ENCODE measurements at places on chromosomes 2 and 18.

GRCh38 chr2:98868548-98869271, 67.3 kb downstream of the CRACDL start:
- DNase-seq: no peak

- no peak for DNase-seq
These were observed 232.7 kb downstream of the MBD2 start for GRCh38 chr18:53991805-53992204.

- DNase-seq: no peak
These were observed 56.3 kb downstream of the MARCHF4 start for GRCh38 chr2:216315802-216316603.

DNA sequence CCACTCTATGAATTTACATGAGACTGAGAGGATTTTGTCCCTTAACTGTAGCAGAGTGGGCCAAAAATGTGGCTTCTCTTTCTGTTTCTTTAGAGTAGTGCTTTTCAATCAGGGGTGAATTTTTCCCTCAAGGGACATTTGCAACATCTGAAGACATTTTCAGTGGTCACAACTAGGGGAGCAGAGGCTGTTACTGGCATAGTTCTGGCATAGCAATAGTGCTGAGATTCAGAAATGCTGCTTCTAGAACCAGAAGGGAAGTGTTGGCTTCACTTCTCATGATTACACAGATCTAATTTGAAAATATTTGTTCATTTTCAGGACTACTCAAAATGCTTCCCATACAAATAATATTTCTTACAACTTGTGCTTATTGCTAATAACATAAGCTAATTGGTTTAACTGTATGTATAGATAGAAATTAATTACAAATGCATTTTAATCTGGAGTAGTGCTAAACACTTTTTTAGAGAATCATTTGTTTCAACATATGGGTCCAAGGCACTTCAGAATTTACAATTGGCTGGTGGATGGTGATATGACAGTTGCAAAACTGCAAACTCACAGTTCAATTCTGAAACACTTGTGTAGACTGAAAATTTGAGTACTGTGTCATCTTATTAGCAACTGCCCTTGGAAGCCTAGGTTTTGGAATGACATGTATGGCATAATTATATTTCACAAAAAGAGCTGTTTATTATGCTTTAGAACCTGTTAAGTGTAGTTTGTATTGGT, 526.7 kb downstream of the THSD7B start:
- DNase-seq: no peak

GRCh38 chr2:86485103-86485502, 43.9 kb downstream of the KDM3A start:
- no peak for DNase-seq

- DNase-seq: no peak
These were observed 730.2 kb upstream of the SLC39A10 start for GRCh38 chr2:194926873-194927272.

- no peak for DNase-seq
These were observed 130.5 kb downstream of the PLCL1 start for GRCh38 chr2:197934934-197935289.

DNA sequence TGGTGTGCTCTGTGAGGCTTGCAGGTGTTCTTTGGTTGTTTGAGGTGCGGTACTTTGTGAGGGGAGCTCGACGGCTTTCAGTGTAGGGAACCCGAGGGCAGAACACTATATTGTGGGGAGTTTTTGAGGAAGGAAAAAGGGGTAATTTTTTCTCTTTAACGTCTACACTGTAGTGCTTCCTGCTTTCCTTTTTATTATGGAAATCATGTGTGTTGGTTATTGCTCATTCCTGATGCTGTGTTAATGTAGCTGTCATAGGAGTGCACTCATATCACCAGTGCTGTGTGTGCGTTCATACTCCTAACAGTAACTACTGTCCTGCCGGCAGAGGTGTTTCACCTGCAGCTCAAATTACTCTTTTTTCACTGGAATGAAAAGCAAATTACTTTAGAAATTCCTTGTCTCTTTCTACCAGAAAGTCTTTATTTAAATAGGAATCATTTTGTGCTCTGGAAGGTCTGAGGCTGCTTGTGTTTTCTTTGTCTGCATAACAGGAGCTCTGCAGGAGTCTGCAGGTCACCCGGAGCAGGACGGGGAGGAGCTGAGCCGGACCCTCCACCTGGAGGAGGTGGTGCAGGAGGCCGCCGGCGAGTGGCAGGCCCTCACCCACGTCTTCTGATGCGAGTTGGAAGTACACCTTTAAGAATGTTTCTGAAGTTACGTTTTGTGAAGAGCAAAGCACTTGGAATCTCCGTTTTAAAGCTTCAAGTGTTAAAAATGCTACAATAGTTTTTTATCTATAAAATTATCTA, 145.5 kb downstream of the ZNF236 start:
- no peak for DNase-seq

- DNase-seq: no peak
These were observed 18.9 kb upstream of the BAZ2B start for GRCh38 chr2:159635006-159635789.

GRCh38 chr2:58194458-58194857, 46.7 kb downstream of the FANCL start:
- DNase-seq: no peak

- DNase-seq: peak; percentile 43
These were observed 83.7 kb upstream of the GALNT5 start for GRCh38 chr2:157173740-157174184.

DNA sequence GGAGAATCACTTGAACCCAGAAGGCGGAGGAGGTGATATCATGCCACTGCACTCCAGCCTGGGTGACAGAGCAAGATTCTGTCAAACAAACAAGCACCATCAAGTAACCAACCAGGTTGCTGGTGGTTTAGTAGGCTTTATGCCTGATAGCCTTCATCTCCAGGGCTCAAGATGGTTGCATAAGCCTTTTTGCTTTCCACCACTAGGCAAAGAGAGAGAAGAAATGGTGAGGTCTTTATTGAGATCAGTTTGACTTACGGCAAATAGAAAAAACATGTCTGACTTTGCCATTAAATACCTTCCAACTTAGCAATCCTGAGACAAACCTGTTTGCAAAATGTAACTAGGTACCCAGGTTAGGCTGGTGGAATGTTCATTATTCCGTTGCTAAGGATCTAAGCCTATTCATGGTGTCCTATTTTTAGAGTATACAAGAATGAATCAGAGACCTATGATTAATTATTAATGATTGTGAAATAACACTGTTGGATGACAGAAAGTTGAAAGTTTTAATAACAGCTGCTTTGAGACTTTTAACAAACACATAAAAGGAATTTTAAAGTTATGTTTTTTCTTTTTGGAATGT, 53.5 kb upstream of the SLC38A11 start:
- no peak for DNase-seq

- no peak for DNase-seq
These were observed 164.2 kb upstream of the ZNF521 start for GRCh38 chr18:25516121-25516520.

GRCh38 chr2:224608104-224608503, 22.9 kb upstream of the CUL3 start:
- no peak for DNase-seq

DNA sequence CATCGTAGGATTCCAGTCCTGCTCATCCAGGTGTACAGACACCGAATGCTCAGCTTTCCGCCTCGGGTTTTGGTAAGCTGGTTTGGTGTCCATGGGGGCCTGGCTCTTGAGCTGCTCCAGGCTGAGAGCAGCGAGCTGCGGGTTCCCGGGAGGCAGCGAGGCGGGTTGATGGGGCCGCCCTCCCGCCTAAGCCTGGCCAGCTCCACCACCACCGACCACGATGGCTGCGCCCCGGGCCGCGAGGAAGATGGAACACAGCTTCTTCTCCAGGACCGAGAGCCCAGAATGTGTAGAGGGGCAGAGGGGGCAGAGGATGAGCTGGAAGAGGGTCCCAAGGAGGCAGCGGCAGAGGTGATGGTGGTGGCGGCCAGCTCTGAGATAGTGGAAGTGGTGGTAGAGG, 64.1 kb downstream of the AKAIN1 start:
- DNase-seq: no peak

- peak; percentile 65 for DNase-seq
These were observed 376.8 kb downstream of the TRIB2 start for GRCh38 chr2:13093416-13093991.

GRCh38 chr2:228600265-228600664, 418.8 kb upstream of the SPHKAP start:
- no peak for DNase-seq

DNA sequence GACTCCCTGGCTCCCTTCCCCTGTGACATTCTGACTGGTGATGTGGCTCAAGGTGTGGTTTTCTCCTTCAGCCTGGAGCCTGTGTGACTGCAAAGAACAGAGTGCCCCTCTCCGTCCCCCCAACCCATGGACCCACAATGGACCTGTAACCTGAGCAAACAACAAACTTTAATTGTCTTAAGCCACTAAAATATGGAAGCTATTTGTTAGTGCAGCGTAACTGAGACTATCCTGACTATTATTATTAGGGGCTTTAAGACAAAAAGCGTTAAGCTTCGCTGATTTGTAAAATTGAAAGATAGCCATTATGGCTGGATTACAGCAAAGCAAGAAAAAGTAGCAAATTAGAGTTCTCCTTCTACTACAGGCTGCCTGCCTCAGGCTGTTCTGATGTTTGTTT, 426.9 kb downstream of the STK39 start:
- no peak for DNase-seq

- DNase-seq: no peak
These were observed 57.2 kb downstream of the MAP4K3 start for GRCh38 chr2:39379643-39380524.

DNA sequence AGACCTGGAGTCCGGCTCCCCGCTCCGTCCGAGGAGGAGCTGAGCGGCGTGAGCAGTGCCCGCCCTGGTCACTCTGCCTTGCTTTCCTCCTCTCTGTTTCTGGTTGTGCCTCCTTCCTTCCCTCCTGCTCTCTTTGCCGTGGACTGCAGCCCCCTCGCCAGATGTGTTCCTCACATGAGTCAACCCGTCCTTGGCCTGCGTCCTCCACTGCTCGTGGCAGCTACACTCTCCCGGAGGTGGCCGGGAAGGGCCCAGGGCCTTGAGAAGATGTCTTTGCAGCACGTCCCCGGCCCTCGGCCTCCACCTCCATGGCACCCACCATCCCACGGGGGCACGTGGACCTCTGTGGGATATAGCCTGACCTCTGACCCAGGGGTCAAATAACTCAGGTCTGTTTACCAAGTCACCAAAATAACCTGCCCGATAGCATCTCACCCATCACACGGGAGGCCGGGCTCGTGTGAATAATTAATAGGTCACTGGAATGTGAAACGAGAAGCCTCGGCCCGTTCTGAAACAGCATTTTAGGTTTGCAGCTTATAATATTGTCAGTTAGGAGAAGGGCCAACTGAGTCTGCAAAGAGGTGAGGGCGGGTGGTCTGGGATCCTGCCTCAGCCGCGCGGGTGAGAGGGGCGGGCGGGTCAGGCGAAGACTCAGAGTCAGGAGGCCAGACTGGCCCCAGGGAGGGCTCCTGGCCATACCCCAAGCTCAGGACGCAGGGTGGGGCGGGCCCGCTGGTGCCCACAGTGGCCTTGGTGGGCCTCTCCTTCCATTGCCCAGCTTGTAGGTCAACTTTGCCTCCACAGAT, 42.6 kb downstream of the NFATC1 start:
- no peak for DNase-seq

GRCh38 chr2:104656571-104657163, 197.2 kb upstream of the POU3F3 start:
- no peak for DNase-seq

DNA sequence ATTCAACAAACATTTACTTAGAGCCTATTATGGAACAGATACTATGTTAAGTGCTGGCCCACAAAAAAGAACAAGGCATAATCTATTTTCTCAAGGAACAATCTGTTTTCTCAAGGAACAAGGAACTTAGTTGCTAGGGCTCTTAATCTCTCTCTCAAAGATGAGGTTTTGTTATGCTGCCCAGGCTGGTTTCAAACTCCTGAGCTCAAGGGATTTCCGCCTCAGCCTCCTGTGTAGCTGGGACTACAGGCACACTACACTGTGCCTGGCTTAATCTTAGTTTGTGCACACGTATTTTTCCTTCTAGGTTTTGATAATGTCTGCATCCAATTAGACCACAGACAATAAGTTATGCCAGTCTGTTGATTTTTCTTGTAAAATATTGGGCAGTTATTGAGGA, 89.5 kb downstream of the PTH2R start:
- DNase-seq: no peak

GRCh38 chr2:161164161-161164560, 3.9 kb downstream of the TANK start:
- DNase-seq: no peak

DNA sequence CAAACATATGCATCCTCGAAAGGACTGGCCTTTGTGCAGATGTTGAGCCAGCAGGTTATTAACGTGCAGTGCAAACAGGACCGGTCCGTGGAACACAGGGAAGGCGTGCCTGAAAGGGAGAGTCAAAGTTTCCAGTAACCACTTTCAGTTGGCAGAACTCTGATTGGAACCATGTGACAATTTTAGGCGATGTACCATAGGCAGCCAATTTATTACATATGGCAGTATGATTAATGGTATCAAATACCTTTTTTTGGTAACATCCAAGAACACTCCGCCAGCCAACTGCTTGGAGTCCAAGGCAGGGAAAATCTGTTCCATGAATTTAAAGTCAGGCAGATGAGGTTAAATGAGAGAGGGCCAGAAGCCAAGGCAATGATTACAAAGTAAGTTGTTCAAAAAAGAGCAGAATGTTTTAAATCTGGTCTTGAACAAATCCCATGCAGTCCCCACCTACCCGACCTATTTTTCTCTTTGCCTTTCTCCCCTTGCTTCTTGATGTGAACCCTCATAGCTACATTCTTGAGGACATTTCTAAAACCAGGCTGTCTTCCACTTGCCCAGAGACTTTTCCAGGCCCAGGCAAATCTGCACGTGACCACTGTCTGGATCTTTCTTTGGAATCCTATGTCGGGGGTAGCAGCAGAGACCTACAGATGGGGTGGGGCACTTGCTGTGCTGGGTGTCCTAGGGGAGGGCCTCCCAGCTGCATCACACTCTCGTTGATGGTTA, 351.7 kb downstream of the HRH4 start:
- DNase-seq: peak; percentile 80

- no peak for DNase-seq
These were observed 30.0 kb downstream of the GALNT1 start for GRCh38 chr18:35611518-35611917.

GRCh38 chr2:196589419-196589818, 50.1 kb upstream of the CCDC150 start:
- DNase-seq: no peak

DNA sequence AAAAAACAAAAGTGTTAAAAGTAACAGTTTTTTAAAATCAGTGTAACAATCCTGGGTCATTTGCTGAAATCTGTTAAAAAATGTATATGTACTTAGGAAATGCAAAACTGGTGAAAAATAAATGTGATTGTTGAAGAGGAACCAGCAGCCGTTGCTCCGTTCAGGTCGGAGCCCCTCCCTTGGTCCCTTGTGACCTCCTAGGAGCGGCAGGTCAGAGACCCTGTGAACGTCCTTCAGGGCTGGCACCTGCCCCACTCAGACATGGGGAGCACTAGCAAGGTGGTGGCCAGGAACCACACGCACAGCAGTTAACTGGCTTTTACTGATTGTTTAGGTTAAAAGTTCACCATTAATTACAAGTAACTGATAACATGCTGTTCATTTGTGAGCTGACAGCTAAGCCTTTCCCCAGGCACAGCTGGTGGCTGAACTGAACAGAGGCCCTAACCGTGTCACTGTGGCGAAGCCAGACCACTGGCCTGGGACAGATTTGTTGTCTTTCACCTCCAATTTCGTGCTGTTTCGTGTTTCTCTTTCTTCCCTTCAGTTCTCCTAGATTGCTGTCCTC, 159.2 kb upstream of the ALKAL2 start:
- DNase-seq: no peak

- no peak for DNase-seq
These were observed 228.7 kb upstream of the SKOR2 start for GRCh38 chr18:47480166-47480565.

Measured in right hindlimb (tissue), 1 donor.